ENCODE measurements at places on chromosomes 5 and 9.

- DNase-seq, result no peak
Observed at GRCh38 chr9:35577486-35577885, 27.6 kb upstream of the TESK1 start.

DNA sequence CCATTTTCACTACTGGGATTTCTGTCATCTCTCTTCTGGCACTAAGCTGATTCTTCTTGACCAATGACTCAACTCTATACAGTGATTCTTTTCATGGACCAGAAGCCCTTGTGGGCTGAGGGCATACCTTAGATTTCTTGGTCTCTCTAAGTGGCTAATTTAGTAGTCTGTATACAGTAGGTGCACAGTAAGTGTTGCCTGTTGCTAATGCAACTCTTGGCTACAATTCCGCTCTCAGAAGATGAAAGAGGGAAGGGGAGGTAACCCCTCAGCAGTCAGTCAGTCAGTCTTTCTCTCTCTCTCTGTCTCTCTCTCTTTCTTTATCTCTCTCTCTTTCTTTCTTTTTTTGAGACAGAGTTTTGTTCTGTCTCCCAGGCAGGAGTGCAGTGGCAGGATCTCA lies 115.1 kb upstream of the PANK3 start:
- no peak for DNase-seq

DNA sequence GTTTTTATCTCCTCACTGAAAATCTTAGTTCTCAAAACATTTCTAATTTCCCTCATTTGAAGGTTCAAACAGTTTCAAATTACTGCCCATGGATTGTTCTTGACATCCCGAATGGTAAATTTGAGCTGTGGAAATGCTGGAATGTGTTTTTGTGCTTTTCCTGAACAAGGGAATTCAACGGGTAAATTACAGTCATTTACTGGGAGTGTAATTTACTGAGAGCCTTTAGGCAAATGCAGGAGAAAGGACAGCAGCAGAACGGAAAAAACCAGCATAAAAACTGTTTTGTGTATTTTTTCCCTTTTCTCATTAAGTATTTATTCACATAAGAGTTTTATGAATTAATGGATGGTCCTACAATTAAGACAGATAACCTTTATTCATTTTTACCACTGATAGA lies 139.2 kb downstream of the PBX3 start:
- DNase-seq, result no peak

DNA sequence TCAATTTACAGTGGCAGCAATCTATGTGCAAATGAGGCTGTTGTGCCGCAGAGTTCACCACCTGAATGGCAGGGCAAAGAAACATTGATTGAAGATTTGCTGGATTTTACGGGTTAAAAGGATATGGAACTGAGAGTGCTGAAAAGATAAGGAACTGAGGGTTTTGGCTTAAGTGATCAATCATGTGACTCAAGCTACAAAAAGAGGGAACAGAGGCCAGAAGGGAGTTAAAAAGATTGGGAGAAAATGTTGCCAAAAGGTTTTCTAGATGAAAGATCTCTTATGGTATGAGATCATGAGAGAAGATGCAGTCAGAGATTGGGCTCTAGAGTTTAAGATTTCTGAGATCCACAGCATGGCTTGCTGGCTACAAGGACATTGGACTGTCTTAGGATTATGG lies 7.9 kb upstream of the RIMOC1 start:
- no peak for DNase-seq

DNA sequence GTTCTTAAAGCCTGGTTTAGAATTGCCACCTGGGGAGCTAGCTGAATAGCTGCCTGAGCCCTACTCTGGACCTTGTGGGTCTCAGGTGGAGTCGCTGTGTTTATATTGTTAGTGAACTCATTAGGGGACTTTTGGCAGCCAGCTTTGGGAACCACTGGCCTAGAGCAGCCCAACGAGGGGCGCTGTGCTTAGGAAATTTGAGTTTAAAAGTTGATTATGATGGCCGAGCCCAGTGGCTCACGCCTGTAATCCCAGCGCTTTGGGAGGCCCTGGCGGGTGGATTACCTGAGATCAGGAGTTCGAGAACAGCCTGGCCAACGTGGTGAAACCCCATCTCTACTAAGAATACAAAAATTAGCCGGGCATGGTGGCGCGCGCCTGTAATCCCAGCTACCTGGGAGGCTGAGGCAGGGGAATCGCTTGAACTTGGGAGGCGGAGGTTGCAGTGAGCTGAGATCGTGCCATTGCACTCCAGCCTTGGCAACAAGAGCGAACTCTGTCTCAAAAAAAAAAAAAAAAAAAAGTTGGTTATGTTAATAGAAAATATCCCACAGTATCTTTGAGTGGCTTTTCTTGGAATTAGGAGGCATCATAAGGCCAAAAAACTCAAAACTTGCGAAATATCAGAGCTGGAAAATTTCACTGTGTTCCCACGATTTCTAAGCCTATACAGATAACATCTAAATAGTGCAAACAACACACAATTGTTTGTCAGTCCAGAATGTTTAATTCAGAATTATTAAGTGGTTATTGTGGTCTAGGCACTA lies 809 bp downstream of the MCCC2 start:
- no peak for DNase-seq

DNA sequence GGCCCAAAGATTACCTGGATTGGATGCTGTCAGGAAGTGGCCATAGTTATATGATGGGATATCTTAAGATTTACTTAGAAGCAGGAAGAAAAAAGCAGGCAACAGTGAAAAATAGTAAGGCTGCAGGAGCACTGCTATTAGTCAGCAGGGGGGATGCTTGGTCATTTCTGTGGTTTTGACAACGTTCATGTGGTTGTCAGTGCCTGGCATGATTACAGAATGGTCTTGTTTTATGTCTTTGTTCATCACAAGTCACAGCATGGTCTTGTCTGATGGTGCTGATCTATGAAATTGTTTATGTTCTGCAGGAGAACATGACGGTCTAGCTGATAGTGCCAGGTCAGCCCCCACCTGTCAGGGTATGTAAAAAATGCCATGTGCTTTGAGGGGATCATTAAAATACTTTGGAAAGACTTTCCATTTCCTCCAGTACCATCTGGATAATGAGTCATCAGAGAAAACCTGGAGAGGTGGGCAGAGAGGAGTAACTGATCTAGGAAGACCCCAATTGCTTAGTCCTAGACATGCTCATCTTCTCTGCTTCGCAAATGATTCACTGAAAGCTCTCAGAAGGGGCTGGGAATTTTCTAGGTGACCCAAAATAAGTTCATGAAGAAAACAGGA lies 48.5 kb downstream of the PLGRKT start:
- peak; percentile 60 for DNase-seq

GRCh38 chr5:160629003-160629402 lies 207.3 kb downstream of the PTTG1 start:
- DNase-seq, result no peak

Measured in GM04504 (cell line).